ENCODE measurements at places on chromosomes 5 and 9.

- no peak for DNase-seq
- H3K27me3 ChIP-seq: no peaks in the 10 kb centered on the region
- peaks cover 28% of the 10 kb centered on the region for H3K36me3 ChIP-seq
- peak overlapping the region; percentile 93 for H3K4me3 ChIP-seq
These were observed 1.1 kb upstream of the AKNA start for GRCh38 chr9:114388764-114389375.

DNA sequence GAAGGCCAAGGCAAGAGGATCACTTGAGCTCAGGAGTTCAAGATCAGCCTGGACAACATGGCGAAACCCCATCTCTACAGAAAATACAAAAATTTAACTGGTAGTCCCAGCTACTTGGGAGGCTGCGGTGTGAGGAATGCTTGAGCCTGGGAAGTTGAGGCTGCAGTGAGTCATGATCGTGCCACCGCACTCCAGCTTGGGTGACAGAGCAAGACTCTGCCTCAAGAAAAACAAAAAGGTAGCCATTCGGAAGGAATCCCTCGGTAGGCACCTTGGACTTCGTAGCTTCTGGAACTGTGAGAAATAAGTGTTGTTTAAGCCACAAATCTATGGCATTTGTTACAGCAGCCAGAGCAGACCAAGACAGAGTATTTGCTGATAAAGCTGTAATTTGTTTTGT, 174.2 kb downstream of the DCP2 start:
- H3K4me3 ChIP-seq: no peak overlapping the region
- no peak overlapping the region for H3K27ac ChIP-seq
- no peaks in the 10 kb centered on the region for H3K36me3 ChIP-seq
- H3K27me3 ChIP-seq: no peaks in the 10 kb centered on the region

- no peaks in the 10 kb centered on the region for H3K36me3 ChIP-seq
- DNase-seq: no peak
- H3K27me3 ChIP-seq: no peaks in the 10 kb centered on the region
- no peaks in the 10 kb centered on the region for H3K4me1 ChIP-seq
- no peak overlapping the region for H3K4me3 ChIP-seq
These were observed 348.5 kb upstream of the RIOK2 start for GRCh38 chr5:97531549-97531948.

DNA sequence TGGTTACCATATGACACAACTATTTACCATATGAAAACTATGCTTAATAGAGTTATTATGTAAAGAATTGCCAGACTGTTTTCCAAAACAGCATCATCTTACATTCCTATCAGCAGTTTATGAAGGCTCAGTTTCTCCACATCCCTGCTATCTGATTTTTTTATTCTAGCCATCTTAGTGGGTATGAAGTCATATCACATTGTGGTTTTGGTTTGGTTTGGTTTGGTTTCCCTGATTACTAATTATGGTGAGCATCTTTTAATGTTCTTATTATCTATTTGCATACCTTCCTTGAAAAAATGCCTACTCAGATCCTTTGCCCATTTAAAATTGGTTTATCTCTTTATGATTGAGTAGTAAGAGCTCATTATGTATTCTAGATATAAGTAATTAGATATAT, 199.4 kb upstream of the NFIL3 start:
- no peaks in the 10 kb centered on the region for H3K27me3 ChIP-seq
- H3K36me3 ChIP-seq: no peaks in the 10 kb centered on the region
- DNase-seq: no peak

DNA sequence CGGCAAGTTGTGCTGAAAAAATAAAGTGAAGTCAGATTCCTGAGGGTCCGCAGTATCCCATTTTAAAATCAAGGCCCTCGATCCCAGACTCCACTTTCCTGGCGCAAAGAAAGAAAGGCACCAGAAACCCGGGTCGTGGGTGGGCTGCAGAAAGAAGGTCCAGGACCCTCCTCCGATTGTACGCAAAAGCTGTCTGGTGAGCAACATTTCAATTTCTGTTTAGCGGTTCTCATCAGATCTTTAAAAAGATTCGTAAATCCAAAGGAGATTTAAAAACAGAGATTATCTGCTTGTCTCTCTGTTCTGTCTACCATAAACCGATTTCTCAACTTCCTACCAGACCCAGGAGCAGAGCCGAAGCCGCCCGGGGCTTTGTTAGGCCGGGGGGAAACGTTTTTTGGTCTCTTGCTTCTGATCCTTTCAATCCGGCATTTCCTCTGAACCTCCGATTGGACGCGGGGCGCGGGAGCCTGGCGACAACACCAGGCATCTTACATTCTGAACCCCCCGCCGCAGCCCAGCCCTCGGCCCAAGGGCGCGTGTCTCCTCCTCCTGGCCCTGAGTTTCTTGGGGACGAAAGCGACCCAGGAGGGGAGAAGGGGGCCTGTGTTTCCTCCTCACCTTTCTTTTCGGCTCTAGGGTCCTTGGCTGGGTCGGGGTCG, 746 bp downstream of the NKX2-5 start:
- H3K27ac ChIP-seq: no peak overlapping the region
- no peak for DNase-seq
- no peaks in the 10 kb centered on the region for H3K4me1 ChIP-seq
- H3K4me3 ChIP-seq: no peak overlapping the region
- peaks cover 98% of the 10 kb centered on the region for H3K27me3 ChIP-seq
- H3K36me3 ChIP-seq: no peaks in the 10 kb centered on the region

- no peak overlapping the region for H3K4me3 ChIP-seq
- DNase-seq: no peak
- peaks cover 3% of the 10 kb centered on the region for H3K27me3 ChIP-seq
- no peaks in the 10 kb centered on the region for H3K4me1 ChIP-seq
- H3K27ac ChIP-seq: no peak overlapping the region
- H3K36me3 ChIP-seq: no peaks in the 10 kb centered on the region
These were observed 325.7 kb upstream of the WWC1 start for GRCh38 chr5:167965710-167966109.

GRCh38 chr5:74020503-74020902, 394.5 kb downstream of the ARHGEF28 start:
- no peak overlapping the region for H3K27ac ChIP-seq
- H3K27me3 ChIP-seq: peaks cover 15% of the 10 kb centered on the region
- H3K36me3 ChIP-seq: no peaks in the 10 kb centered on the region
- H3K4me3 ChIP-seq: no peak overlapping the region
- no peaks in the 10 kb centered on the region for H3K4me1 ChIP-seq
- DNase-seq: no peak
